ENCODE measurements at places on chromosomes 7 and 10. TPM values are rescaled to one million over a fixed set of nuclear protein-coding genes. Genes with fewer than 3 reads are reported as not detected.

- DNase-seq, result no peak
Observed at GRCh38 chr10:29430101-29430500, 141.2 kb downstream of the LYZL1 start.

GRCh38 chr7:26937306-26937705 lies 72.9 kb upstream of the SKAP2 start:
- no peak for DNase-seq

DNA sequence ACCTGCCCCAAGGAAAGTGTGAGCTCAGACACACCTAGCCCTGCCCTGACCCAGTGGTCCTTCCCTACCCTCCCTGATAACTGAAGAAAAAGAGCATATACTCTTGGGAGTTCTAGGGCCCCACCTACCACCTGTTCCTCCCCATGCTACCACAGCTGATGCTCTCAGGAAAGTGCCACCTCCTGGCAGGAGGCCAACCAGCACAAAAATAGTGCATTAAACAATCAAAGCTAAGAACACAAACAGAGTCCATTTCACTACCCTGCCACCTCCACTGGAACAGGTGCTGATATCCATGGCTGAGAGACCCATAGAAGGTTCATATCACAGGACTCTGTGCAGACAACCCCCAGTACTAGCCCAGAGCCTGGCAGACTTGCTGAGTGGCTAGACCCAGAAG lies 288.6 kb upstream of the PHF14 start:
- DNase-seq, result no peak

GRCh38 chr10:130326954-130327353 lies 190.8 kb downstream of the GLRX3 start:
- no peak for DNase-seq

GRCh38 chr10:121803611-121804010 lies 124.2 kb downstream of the ATE1 start:
- DNase-seq, result no peak

DNA sequence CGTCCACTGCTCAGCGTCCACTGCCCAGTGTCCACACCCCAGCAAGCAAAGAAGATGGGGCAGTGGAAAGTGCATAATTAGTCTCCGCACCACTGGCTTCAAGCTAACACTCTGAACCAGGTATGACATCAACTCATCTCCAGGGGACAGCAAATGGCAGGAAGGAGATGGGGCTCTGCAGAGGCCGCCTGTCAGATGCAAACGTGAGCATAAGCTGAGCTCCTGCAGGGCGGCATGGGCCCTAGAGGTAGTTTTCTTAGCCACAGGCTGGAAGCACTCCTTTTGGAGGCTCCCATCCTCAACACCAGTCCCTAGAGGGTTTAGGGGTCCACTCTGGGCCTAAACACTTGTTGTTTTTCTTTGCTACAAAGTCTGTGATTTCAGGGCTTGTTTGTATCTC lies 335.8 kb upstream of the MKI67 start:
- DNase-seq, result no peak

DNA sequence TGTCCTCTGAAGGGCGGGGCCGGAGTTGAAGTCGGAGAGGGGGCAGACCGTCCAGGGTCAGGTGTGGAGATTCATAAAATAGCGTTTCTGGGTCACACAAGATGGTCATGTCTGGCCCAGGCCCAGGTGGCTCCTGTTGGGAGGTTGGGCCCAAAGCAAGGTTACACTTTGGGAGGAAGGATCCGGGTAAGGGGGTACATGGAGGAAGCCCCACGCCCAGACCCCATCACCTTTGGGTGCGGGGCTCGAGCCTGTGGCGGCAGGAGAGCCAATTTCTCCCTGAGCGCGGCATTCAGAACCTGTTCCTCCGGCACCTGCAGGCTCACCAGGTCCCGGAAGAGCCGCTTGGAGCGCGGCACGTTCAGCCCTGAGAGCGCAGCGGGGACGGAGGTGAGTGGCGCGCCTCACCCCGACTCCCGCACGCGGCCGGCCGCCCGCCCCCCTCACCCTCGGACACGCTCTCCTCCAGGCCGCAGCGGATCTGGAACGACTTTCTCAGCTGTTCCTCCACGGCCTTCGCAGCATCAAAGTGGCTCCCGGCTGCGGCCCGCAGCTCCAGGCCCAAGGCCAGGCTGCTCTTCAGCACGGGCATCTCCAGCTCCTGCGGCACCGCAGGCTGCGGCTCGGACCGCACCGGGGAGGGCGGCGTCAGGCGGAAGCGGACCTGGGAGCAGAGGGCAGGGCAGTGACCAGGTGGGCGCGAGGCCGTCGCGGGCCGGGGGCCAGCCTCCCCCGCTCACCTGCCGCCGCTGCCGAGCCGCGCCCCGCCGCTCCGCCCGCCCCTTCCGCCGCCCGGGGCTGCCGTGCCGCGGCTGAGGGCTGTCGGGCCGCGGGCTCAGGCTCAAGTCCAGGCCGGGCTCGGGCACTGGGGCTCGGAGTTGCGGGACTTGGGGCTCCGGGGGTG lies 644 bp downstream of the PPP1R35 start:
- no peak for DNase-seq

DNA sequence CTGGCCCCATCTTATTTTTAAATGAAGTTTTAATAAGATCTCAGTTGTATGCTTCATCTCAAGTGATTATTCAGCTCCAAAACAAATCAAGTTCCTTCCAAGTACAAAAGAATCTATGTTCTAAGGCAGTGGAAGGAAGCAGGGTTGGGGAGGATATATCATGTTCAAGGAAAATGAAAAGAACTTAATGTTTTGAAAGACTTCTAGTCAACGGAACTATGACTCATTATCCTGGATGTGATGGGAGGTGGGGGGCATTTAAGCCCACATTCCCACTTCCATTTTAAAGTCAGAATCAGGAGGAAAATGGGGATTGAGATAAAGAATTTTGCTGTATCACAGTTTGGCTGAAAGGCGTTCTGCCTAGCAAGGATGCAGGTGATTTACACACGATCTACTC lies 59.4 kb downstream of the FANK1 start:
- no peak for DNase-seq

DNA sequence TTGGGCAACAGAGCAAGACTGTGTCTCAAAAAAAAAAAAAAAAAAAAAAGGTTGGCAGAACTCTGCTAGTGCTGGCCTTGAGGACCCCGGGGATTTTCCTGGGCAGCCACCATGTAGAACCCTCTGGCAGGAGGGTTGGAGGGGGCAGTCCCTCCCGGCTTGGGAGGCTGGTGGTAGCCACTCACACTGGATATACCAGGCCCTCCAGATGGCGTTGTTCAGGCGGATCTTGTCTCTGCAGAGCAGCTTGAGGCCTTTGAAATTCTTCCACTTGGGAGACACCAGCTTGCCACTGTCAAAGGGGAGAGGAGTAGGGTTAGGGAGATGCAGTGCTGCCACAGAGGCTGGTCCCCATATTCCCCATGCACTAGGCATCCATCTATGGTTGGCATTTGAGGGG lies 8.4 kb downstream of the MLXIPL start:
- DNase-seq, result no peak

DNA sequence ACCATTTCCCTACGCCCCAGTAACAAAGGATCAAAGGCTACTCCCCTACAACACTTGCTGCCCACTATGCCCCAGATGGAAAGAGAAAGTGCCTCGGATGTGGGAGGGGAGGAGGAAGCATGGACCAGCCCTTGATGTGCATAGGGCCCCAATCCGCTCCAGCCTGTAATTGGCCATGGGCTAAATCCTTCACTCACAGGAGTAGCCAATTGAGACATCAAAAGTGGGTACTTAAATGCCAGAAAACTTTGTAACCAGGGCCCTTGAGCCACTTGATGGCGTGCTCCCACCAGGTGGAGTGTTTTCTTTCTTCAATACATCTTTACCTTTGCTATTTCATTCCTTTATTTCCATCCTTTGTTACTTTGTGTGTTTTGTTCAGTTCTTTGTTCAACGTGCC lies 500.5 kb upstream of the LRRN3 start:
- DNase-seq, result no peak

DNA sequence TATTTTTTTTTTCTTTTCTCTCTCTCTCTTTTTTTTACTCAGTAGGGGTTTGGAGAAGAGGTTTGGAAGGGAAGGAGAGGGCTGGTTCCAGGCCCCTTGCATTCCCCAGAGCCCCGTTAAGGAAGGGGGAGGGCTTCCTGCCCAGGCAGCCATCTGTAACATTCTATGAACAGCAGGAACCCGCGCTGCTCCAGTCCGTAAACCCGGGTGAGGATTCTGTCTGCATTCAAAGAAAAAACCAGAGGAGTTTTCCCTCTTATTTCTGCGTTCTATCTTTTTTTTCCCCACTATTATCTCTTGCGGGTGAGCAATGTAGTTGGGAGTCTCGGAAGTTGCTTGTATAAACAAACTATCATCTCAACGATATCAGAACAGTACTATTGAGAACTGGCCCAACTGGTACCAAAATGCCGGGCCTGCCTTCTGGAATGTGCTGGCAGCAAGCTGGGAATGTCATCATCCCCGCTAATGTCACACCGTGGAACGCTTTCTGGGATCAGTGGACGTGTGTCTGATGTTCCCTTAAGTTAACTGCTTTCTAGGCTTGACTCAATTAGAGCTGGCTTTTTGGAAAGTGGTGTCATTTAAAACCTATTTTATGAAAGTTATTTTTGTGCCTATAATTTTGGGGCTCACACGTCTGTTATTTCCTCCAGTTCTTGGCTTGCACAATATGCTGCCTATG lies 153.1 kb upstream of the MEOX2 start:
- DNase-seq, result no peak

DNA sequence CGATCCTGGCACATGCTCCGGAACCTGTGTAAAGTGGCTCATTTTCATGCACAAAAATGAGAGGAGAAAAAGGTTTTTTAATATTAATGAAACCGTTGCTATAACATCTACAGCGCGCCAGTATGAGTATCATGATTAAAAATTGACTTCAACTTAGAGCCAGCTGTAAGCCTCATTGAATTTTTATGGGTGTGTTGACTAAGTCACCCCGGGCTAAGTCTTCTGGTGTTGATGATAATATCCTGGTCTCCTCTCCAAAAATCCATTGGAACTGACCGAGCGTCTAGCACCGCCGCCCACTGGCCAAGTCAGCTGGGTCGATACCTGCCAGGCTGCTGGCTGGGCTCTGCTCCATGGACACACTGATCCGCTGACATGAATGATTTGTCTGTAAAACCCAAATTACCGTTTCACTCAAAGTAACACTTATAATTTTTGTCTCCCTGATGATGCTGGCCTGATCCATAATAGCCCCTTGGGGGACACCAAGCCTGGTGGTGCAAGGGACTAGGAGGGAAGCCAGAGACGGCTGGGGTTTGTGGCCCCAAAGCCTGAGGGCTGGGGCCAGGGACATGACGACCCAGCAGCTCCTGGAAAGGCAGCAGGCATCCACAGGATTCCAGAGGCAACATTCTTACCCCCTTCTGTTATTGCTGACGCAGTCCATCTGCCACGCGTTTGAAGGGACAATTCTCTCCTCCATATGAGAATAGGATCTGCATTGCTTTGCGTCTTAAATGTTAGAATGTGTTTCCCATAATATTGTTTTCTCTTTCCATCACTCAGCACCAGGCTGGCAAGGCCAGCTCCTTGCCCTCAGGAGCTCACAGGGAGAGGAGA lies 131.0 kb upstream of the PPP2R2D start:
- DNase-seq, result no peak

DNA sequence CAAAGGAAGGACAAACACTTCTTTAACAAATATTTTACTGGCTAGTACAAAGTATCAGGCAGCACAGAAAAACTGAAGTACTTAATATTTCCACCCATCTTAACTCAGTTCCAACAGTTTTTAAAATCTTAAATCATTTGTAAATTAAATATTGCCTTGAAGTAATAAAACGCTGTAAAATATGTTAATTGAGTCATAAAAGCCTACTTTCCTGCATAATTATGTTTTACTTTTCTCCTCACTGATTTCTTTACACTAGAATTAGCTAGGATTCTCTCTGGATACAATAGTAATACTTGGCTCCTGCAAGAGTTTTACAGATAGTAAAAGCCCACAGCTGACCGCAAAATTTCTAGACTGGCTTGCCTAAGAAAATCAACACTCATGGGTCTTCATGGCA lies 74.9 kb downstream of the SFMBT2 start:
- DNase-seq, result no peak

LIPM gene
- total RNA-seq, result not detected

SPDYE18 gene
- total RNA-seq, result 0.37 TPM

OR9A2 gene
- not detected for total RNA-seq

LMOD2 gene
- total RNA-seq, result not detected

PNLIPRP3 gene
- not detected for total RNA-seq

STAG3 gene
- total RNA-seq, result 1.2 TPM

SSC4D gene
- total RNA-seq, result 1.1 TPM

PVRIG gene
- 0.30 TPM for total RNA-seq

LIPK gene
- not detected for total RNA-seq
